ENCODE measurements at places on chromosomes 1 and 21.
A peak's percentile ranks its signal among the peaks of the same experiment; 100 is the strongest.

DNA sequence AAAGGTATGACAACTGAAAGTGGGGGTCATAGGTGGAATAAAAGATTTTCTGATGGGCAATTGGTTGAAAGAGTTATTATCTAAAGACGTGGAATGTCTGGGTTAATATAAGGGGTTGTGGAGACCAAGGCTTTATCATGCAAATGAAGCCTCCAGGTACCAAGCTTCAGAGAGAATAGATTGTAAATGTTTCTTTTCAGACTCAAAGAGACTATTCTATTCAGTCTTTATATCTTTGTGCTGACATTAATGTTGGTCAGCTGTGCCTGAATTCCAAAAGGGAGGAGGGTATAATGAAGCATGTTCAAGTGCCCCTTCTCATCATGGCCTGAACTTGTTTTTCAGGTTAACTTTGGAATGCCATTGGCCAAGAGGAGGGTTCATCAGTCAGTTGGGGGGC, 145.3 kb downstream of the SETD4 start:
- DNase-seq: no peak

DNA sequence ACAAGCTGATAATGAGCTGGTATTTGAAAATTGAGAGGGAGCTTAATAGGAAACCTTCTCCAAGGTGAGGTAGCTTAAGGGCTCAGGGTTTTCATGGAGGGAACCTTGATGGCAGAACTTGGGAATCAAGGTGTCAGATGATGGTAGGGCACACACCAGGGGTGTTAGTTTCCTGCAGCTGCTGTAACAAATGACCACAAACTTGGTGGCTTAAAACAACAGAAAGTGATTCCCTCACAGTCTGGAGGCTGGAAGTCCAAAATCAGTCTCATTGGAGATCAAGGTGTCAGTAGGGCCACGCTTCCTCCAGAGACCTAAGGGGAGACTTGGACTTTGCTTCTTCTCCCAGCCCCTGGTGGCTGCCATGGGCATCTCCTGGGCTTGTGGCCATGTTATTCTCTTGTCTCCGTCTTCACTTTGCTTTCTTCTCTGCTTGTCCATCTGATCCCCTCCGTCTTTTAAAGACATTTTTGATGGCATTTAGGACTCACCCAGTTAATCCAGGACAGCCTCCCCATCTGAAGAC, 45.5 kb downstream of the HUNK start:
- no peak for DNase-seq

DNA sequence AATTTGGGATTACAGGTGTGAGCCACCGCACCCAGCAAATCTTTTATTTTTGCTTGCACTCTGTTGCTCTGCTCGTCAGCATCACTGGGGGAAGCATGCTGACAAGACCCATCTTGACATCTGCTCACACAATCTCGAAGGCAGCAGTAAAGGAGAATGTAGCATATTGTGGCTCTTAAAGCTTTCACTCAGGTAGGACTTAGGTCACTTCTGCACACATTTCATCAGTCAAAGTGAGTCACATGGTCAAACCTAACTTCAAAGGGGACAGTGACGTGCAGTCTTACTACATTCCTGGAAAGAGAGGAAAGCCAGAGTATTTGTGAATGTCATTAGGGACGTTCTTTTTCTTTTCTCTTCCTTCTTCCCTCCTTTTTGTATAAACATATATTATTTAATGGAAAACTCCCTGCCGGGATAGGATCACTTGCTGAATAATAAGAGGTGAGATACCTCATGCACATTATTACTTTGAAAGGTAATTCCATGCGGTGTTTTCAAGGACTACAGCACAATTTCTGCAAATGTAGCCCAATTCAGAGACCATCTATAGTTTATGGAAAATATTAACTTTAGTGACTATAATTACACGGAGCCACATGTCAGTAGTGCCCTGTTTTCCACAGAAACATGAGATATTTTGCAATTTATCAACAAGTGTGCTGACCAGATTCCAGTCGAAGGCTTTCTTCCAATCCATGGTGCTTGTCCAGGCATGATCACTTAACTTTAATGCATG, 19.3 kb upstream of the ACBD6 start:
- no peak for DNase-seq

DNA sequence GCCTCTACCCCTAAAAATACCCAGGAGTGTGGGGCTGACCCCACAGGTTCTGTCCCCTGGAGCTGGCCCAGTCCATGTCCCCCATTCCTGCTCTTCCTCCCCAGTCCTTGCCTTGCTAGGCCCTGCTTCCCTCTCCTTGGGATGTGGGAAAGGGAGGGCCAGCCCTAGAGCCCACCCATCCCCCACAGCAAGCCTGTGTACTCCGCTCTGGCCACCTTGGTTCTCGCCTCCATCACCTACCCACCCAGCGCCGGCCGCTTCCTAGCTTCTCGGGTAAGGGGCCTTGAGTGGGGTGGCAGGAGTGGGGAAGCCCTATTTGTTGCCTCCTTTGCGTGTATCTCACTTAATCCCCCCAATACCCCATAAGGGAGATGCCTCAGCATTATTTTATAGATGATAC, 6.7 kb downstream of the CLCNKB start:
- DNase-seq: no peak

GRCh38 chr1:93681989-93682412, 364 bp upstream of the BCAR3 start:
- no peak for DNase-seq

DNA sequence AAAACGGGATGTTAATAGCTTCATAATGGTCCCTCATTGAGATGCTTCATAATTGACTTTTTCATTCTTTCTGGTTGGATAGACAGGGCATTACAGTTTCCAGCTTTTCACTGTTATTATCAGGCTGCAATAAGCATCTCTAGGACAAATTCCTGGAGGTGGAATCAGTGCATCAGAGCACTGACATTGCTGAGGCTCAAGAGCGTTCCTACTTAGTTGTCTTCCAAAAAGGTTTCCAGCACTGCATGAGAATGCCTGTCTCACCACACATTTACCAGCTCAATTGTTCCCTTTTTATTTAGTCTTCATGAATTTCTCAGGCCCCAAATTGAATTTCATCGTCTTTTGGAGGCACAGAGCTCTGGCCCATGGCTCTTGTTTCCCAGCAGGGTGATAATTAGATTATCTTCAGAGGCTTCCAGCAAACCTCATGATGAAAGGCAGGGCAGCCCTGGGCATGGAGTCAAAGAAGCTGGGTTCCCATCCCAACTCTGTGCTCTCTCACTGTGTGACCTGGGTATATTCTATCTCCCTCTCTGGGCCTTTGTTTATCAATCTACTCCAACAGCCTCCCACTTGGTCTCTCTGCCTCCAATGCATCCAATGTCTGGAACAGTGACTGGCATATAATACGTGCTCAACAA, 451.4 kb downstream of the PTPRU start:
- DNase-seq: no peak

DNA sequence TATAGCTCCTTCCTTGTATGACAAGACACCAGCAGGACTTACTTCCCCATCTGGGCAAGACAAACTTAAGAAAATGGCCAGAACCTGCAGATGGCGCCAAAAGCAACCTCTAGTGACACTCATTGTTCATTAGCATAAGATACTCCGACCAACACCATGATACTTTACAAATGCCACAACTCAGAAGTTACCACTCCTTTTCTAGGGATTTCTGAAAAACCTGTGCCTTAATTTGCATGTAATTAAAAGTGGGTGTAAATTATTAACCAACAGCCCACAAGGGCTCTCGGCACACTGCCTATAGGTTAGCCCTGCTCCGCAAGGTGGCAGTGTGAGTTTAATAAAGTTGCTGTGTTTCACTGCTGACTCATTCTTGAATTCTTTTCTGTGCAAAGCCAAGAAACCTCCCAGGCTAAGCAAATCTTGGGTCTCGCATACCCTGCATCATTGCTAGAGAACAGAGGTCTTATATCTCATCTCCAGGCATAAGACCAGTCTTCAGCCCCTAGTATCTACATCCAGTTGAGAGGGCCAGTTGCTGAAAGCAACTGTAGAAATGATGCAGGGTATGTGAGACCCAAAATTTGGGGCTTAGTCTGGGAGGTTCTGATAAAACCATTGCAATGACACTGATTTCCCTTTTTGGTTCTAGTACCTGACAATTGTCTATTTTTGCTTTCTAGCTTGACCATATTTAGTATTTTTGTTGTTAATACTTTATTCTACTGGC, 86.4 kb downstream of the FAF1 start:
- DNase-seq: peak; percentile 27

- DNase-seq: no peak
Measured at GRCh38 chr1:113943028-113943811, 14.1 kb downstream of the HIPK1 start.

- peak; percentile 37 for DNase-seq
Measured at GRCh38 chr1:166839600-166840308, 479 bp downstream of the POGK start.

DNA sequence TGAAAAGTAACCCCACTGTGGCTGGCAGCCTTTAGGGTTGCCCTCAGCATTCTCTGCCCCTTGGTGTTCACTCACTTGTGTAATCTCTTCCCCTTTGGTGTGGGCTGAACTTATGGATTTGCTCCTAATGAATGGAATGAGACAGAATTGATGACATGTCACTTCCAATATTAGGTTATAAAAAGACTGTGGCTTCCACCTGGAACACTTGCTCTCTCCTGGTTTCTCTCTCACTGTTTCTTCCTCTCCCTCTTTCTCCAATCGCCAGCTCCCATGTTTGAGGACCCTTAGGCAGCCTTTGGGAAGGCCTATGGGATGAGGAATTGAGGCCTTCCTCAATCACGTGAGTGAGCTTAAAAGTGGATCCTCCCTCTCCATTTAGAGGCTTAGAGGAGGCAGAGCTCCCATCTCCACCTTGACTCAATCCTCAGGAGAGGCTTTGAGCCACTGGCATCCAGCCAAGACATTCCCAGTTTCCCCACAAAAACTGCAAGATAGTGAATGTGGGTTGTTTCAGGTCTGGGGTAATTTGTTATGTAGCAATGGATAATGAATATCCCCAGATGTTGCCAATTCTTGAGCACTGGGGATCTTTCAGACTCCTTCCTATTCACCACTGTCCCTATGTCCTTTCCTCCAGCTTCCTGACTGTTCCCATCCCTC, 95.5 kb upstream of the CD34 start:
- DNase-seq: no peak

All from effector CD8-positive, alpha-beta T cell (primary cell).